ENCODE measurements at places on chromosomes 6 and 20.

DNA sequence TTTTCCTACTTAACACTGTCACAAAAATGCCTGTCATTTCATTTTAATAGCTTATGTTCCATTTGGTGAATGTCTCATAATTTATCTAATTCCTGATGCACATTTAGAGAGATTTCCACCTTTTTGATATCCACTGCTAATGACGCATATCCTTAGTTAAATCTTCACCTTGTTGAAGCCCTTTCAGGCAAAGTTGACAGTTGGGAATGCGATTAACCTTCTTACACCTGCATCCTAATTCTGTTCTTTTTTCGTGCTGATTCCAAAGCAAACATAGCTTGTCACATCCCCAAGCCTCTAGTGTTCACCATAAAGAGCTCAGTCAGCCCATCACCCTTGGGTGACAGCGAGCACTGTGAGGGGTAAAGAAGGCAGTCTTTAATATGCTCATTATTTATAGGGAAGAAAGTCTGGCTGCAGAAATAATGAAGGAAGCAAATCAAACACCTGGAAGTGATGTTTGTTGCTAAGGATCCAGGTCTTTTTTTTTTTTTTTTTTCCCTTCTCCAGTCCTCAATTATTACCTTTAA lies 205.6 kb downstream of the DTNBP1 start:
- no peak for DNase-seq

GRCh38 chr6:46772762-46773161 lies 20.4 kb upstream of the MEP1A start:
- peak; percentile 36 for DNase-seq

GRCh38 chr6:54050750-54051149 lies 60.5 kb upstream of the MLIP start:
- no peak for DNase-seq

- no peak for DNase-seq
These were observed 145.8 kb downstream of the LCA5 start for GRCh38 chr6:79391480-79391879.

Data from CD4-positive, alpha-beta T cell treated with Interleukin-17A for 1 hour (primary cell).